Astrocyte (in vitro differentiated cells and primary cell): ENCODE measurements at places on chromosomes 11 and 22.

GRCh38 chr22:37906364-37907008 lies 389 bp downstream of the MICALL1 start:
- no peak for DNase-seq

DNA sequence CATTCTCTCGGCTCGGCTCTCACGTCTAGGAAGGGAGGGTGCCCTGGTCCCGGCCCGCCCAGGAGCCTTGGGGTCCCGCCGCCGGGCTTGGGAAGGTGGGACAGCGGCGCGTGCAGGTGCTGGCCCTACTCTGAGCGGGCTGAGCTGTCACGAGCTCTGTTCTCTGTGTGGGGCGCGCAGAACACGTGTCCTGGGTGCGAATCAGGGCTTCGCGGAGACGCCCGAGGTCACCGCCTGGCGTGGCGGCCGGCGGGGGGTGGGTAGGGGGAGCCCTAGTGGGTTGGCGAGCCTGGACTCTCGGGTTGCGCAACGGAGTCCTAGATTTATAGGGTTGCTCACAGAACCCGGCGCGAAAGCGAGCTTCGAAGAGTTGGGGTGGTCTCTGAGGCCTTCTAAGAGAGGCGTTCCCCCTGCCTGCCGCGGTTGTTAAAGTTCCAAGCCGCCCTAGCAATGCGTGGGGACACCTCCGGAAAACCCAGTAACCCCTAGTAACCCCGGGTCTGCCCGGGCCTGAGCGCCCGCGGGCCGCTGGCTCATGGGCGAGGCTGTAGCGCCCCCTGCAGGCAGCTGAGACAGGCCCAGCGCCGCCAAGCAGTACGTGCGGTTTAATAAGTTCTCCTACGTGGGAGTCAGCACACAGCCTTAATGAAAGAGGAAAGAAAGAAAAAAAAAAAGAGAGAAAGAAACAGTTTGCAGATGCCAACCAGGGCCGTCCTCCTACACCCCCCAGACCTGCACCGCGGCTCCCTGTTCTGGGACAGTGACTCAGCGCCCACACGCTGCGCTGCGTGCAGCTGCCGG lies 2.7 kb downstream of the ADM start:
- peak; percentile 76 for DNase-seq

- no peak for DNase-seq
Measured at GRCh38 chr11:123578778-123579481, 75.5 kb downstream of the SCN3B start.

GRCh38 chr11:776263-776560 lies 1.1 kb downstream of the GATD1 start:
- DNase-seq: no peak

DNA sequence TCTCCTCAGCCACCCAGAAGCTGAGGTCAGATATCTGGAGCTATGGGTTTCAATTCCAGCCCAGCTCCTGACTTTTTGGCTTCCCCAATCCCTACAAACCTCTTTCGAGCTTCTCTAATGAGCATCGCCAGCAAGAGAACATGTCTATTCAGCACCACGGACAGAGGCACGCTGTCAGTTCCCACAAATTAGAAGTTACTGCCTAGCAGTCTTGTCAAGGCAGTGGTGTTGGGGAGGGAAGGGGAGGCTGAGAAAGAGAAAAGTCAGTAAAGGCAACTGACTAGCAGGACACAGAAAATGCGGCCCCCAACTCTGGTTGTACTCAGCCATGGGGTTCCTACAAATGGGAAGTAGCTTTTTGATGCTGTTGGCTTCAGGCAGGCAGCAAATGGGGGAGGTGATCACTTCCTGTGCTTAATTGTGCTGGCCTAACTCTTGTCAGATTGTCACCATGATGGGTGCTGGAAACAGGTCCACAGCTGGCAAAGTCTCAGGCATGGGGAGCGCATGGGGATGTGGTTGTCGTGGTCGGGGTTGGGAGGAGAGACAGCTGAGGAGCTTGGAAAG lies 205.9 kb downstream of the ST3GAL4 start:
- DNase-seq: peak; percentile 51

DNA sequence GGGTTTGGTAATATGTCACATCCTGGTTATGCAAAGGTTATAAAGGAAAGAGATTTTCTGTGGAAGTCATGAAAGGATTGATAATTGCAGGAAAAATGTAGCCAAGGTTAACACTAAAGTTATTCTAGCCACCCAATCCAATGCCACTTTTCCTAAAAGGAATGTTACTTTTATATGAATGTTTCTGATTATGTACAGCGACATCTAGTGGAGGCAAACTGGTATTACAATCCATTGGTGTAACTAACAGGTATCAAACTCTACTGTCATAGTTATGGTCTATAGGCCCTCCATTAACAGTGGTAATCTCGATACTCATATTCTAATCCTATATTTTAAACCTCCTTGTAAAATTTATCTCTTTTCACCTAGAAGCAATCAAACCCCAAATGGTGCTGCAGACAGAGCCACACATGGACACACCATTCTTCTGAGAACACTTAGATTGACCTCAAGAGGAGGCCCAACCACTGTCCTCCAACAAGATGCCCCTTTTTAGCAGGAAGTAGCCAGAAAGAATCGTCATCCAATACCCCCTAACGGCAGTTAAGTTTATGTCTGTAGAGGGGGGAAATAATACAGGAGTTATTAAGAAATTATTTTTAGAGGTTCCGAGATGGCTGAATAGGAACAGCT lies 74.9 kb upstream of the RAG2 start:
- peak; percentile 36 for DNase-seq

DNA sequence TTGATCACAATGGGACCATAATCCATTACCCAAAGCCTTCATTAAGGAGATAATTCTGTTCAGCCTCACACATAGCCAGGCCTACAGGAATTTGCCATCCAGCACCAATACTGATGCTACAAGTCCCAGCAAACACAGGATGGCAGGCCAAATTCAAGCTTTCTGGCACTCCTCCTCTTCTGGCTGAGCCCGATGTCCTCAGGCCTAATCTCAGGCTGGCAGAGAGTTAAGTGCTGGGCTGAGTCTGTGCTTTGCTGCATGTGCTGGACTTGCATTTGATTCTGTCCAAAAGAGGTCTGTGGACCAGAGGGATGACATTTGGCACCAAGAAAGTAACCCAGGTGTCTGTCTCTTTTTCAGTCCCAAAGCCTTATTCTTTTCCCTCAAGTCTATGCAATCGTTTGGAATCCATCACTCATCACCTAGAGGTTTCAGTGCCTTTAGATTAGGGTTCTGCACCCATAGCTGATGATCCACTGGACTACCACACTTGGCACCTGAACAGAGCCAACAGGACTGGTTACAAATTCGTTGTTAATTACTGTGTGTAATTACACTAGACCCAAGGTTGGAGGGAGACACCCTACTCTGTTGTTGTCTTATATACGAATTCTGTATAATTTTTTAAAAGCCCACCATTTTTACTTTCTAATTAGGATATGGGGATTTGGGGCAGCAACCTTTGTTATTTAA lies 19.4 kb upstream of the LIN7C start:
- DNase-seq: no peak

DNA sequence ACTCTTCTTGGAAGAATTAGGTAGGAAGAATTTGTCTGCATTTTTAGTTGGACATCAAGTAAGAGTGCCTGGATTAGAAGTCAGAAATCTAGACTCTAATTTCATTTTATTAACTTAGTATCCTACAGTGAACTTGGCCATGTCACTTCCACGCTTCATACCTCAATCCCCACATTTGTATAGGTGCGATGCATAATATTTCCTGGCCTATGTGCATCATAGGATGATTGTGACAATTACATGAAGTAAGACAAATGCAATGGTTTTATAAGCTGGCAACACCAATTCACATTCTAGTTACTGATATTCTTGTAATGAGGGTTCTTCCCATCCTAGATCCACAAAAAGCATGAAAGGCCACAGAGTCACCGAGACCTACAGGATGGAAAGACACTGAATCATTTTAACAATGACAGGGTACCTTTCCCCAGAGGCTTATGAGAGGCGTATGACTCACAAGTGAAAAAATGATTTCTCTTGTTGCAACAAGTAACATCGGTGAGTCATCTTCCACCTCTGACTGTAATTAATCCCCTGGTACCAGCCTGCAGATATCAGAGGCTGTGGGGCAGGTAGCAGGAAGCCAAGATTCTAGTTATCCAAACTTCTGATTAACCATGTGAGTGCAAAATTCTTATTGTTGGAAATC lies 56.0 kb upstream of the OR5AK2 start:
- DNase-seq: peak; percentile 79

DNA sequence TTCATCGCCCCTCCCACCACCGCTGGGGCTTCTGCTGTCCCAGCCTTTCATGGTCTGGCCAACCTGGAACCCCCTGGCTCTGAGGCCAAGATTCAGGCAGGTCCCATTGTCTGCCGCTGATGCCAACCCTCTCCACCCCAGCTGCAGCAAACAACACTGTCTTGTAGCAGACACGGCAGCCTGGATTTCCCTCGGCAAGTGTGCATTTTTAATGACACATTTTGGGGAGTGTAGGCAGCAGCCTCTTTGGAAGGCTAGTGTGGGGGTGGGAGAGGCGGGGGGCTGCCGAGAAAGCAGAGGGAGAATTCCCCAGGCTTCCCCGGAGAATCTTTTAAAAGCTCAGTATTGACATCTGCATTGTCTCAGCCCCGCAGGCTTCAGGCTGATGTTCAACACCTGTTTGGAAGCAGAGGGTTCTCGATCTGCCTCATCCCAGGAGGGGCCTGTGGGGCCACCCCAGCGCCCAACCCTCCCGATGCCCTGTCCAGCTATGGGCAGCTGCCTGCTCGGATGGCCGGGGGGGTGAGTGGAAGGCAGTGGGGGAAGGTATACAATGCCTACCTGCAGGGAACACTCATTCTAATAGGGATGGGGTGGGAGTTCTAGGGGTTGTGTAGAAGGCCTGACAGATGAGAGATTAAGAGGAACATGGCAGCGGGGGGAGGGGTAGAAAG lies 41.5 kb downstream of the NECTIN1 start:
- DNase-seq: no peak

- DNase-seq: peak; percentile 75
Measured at GRCh38 chr11:10818594-10818993, 9.9 kb upstream of the EIF4G2 start.

GRCh38 chr22:46069521-46070214 lies 80.7 kb upstream of the PPARA start:
- peak; percentile 86 for DNase-seq

GRCh38 chr11:23778971-23779370 lies 717.9 kb upstream of the LUZP2 start:
- peak; percentile 75 for DNase-seq

GRCh38 chr11:114165326-114166230 lies 106.1 kb downstream of the ZBTB16 start:
- DNase-seq: no peak

- no peak for DNase-seq
Measured at GRCh38 chr11:59272771-59273372, 60.1 kb upstream of the MPEG1 start.

- DNase-seq: no peak
Measured at GRCh38 chr11:125174686-125175085, 10.1 kb downstream of the PKNOX2 start.

GRCh38 chr22:43832393-43833265 lies 20.5 kb upstream of the EFCAB6 start:
- DNase-seq: no peak

- peak; percentile 4 for DNase-seq
Measured at GRCh38 chr22:30485362-30485988, 13.7 kb upstream of the SEC14L3 start.

DNA sequence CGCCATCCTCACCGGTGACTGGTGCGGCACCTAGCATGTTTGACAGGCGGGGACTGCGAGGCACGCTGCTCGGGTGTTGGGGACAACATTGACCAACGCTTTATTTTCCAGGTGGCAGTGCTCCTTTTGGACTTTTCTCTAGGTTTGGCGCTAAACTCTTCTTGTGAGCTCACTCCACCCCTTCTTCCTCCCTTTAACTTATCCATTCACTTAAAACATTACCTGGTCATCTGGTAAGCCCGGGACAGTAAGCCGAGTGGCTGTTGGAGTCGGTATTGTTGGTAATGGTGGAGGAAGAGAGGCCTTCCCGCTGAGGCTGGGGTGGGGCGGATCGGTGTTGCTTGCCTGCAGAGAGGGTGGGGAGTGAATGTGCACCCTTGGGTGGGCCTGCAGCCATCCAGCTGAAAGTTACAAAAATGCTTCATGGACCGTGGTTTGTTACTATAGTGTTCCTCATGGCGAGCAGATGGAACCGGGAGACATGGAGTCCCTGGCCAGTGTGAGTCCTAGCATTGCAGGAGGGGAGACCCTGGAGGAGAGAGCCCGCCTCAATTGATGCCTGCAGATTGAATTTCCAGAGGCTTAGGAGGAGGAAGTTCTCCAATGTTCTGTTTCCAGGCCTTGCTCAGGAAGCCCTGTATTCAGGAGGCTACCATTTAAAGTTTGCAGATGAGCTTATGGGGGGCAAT lies 1.1 kb downstream of the NEAT1 start:
- DNase-seq: no peak

- no peak for DNase-seq
Measured at GRCh38 chr11:119847853-119848252, 118.9 kb upstream of the NECTIN1 start.

GRCh38 chr22:19522190-19522880 lies 1.9 kb downstream of the CLDN5 start:
- no peak for DNase-seq

DNA sequence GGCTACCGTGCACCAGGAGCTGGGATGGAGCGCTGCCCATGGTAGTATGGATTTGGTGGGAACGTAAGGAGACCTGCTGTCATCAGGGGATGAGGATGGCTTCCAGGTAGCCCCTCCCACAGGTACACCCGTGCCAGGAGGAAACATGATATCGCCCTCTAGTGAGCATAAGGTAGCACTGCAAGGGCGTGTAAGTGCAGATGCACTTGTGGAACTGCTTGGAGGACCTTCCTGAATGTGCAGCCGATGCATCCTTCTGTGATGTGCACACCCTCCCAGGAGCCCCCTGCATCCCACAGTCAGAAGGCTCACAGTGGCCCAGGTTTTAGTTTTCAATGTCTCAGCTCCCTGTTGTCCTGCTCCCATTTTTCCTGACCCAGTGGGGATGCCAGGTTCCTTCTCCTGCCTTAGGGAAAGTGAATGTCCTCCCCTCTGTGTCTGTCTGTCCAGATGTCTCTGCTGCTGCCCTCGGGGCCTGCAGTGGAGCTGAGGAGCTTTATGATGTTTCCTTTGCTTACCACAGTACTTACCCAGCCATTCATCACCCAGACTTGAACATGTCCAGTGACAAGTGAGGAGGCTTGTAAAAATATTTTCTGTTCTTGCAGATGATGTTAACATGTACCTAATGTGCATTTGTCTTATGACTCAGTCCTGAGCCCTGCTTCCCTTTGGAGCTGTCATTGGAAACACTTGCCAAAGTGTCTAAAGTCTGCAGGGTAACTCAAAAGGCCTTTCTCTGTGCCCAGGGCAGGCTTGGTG lies 49.2 kb downstream of the DBX1 start:
- DNase-seq: peak; percentile 98
